ENCODE measurements at places on chromosomes 11 and 22.

DNA sequence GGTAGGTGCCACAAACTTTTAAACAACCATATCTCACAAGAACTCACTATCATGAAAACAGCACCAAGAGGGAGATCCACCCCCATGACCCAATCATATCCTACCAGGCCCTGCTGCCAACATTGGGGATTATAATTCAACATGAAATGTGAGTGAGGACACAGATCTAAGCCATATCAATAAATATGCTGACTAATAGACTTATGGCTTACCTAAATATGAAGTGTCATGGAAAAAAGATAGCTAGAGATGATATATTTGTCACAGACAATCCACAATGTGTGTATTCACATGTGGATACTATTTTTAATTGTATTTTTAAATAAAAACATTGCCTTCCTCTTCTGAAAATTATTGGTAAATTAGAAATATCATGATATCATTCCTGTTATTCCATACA, 38.2 kb upstream of the RAB38 start:
- no peaks in the 10 kb centered on the region for H3K27me3 ChIP-seq
- no peak overlapping the region for H3K27ac ChIP-seq
- no peaks in the 10 kb centered on the region for H3K36me3 ChIP-seq
- H3K4me1 ChIP-seq, result no peaks in the 10 kb centered on the region
- ATAC-seq, result no peak

GRCh38 chr11:75541193-75542087, 15.7 kb upstream of the GDPD5 start:
- H3K4me3 ChIP-seq, result no peak overlapping the region
- H3K4me1 ChIP-seq, result no peaks in the 10 kb centered on the region
- H3K27ac ChIP-seq, result no peak overlapping the region
- no peak for ATAC-seq

GRCh38 chr22:38964989-38965388, 7.6 kb downstream of the APOBEC3A start:
- no peaks in the 10 kb centered on the region for H3K36me3 ChIP-seq
- no peak for ATAC-seq
- no peaks in the 10 kb centered on the region for H3K4me1 ChIP-seq
- H3K27me3 ChIP-seq, result no peaks in the 10 kb centered on the region

- no peak overlapping the region for H3K4me3 ChIP-seq
- peaks cover 15% of the 10 kb centered on the region for H3K4me1 ChIP-seq
- H3K36me3 ChIP-seq, result no peaks in the 10 kb centered on the region
These were observed 71.0 kb downstream of the JAM3 start for GRCh38 chr11:134139873-134140331.

DNA sequence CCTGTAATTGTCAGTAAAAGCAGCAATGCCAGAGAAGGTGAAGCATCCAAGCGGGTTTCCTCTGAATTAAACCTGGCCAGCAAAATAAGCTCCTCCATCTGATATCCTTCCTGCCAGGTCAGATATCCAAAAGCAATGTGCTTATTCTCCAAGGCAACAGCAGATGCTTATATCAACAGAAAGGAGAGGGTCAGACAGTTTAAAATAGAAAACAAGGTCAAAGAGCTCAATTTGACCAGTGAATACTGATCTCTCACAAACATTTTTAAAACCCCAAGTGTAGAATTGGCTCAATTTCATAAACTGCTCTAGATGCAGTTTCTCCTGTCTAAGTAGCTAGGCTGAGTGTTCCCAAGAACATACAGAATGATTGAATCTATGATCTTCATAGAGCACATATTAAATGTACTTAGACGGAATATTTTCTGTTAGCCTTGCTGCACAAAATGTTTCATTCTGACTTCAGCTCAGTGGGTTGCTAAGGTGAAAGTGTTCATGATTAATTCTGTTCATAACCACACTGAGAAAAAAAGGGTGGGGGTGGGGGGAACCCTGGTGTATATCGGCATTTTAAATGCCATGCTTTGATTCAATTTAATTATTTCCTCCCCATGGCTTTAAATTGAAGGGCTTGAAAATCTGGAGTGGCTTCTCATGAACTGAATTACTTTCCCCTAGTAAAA, 174.2 kb upstream of the ARHGAP20 start:
- no peaks in the 10 kb centered on the region for H3K27me3 ChIP-seq
- no peak overlapping the region for H3K4me3 ChIP-seq
- H3K36me3 ChIP-seq, result no peaks in the 10 kb centered on the region
- H3K27ac ChIP-seq, result no peak overlapping the region
- no peaks in the 10 kb centered on the region for H3K4me1 ChIP-seq
- ATAC-seq, result no peak

Measured in gastroesophageal sphincter (tissue), 4 donors.